ENCODE measurements at places on chromosomes 1 and 21.

DNA sequence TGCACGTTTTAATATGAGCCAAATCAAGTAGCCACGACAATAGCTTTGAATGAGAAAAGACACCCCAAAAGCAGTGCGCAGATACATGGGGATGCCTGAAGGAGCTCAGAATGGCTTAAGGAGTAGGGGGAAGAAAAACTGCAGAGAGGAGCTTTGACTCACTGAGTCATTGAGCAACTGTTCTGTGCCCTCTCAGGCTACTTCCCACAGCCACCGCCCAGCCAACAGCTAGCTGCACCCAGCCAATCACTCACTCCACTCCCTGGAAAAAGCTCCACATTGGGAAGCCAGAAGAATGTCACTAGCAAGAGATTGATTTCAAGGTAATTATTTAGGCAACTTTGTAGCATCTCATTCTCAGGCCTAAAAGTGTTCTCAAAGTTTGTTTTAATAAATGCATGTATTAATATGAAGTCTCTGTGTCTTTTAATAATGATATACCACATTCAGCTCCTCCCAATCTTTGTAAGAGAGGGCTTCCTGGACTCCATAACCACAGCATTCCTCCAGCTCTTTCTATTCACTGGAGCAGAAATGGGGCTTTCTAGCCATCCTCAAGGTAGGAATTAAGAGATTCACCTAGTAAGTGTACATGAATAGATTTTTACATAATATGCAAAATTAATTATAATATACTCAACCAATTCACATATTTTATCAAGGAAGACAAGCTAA, 16.8 kb downstream of the DUSP10 start:
- DNase-seq: peak; percentile 66

DNA sequence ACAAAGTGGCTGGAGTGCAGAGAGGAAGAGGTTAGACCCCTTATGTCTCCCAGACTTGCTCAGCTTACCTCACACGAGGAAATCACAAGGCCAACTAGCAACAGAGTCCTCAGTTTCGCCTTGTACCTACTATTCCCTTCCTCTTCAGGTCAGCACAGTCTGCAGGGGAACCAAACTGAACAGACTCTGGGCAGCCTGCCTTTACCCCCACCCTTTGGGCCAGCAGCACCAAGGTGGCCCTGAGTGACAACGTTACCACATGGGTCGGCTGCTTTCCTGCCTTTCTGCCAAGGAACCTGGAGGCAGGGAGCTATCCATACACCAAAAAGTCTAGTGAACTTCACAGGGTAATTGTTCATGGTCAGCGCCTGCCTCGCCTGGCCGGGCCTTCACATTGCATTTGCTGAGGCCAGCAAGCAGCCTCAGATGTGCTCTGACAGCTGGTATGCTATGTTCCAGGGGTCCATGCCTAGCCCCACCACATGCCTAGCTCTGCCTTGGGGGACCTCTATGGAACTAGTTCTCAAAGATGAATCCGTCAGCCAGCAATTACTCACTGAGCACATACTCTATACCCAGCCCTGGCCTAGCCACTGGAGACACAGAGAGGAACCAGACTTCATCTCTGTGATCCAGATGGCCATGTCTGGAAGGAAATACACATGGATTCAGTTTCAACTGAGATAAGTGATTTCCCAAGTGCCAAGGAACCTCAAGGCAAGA, 69.6 kb downstream of the DMAP1 start:
- no peak for DNase-seq

GRCh38 chr1:211352985-211353515, 26.4 kb downstream of the TRAF5 start:
- DNase-seq: no peak

GRCh38 chr1:36803868-36804570, 230.3 kb downstream of the GRIK3 start:
- no peak for DNase-seq

GRCh38 chr1:107829036-107829770, 135.8 kb downstream of the VAV3 start:
- DNase-seq: no peak

- no peak for DNase-seq
Measured at GRCh38 chr1:183733715-183734114, 71.2 kb upstream of the RGL1 start.

- DNase-seq: no peak
Measured at GRCh38 chr1:24960071-24960801, 30.2 kb upstream of the RUNX3 start.

DNA sequence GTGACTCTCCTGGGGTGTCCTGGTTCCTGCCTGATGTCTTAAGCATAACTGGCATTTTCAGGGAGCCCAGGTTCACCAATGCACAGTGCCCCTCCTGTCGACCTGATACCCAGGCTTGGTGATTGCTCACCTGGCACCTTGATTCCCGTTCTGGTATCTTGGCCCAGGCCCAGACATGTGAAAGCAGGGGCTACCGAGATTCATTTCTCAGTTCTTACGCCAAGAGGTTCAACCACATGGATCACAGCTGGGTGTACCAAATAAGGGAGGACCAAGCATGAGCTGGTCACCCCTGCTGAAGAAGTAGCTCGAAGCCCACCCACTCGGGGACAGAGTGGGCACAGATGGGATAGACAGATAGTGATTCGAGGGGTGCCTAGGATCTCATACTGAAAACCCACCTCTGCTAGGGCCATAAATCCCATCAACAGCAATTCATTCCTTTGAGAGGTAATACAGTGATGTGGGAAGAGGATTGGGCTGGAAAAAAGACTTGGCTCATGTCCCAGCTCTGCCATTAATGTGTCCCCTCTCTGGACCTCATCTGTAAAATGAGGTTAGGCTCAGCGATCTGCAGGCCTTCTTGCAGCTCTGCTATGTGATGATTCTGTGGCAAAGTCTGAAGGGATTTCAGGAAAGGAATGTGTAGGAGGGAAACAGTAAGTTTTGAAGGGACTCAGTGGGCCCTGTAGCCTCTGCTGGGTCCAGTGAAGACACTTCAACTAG, 2.7 kb downstream of the EPHX1 start:
- DNase-seq: no peak

GRCh38 chr1:11373895-11374747, 101.1 kb downstream of the UBIAD1 start:
- DNase-seq: no peak

DNA sequence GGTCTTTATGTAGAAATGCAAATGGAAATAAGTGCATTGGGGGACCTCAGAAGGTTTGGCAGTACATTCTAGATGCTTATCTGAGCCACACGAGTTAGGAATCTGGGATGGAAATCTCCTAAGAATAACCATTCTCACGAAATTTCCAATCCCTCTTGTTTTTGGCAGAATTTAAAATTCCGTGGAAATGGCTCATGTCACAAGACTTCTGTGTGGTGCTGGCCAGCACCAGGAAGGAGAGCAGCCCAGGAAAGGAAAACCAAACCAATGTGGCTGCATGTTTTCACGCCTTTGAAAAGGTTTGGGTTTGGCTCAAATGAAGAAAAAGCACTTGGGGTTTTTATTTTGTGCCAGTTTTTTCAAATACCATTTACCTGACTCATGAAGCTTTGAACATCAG, 80.1 kb upstream of the KCNK2 start:
- peak; percentile 72 for DNase-seq

GRCh38 chr1:53448241-53448841, 10.9 kb upstream of the DMRTB1 start:
- no peak for DNase-seq

- DNase-seq: no peak
Measured at GRCh38 chr1:207647671-207648333, 2.9 kb downstream of the CR1L start.

DNA sequence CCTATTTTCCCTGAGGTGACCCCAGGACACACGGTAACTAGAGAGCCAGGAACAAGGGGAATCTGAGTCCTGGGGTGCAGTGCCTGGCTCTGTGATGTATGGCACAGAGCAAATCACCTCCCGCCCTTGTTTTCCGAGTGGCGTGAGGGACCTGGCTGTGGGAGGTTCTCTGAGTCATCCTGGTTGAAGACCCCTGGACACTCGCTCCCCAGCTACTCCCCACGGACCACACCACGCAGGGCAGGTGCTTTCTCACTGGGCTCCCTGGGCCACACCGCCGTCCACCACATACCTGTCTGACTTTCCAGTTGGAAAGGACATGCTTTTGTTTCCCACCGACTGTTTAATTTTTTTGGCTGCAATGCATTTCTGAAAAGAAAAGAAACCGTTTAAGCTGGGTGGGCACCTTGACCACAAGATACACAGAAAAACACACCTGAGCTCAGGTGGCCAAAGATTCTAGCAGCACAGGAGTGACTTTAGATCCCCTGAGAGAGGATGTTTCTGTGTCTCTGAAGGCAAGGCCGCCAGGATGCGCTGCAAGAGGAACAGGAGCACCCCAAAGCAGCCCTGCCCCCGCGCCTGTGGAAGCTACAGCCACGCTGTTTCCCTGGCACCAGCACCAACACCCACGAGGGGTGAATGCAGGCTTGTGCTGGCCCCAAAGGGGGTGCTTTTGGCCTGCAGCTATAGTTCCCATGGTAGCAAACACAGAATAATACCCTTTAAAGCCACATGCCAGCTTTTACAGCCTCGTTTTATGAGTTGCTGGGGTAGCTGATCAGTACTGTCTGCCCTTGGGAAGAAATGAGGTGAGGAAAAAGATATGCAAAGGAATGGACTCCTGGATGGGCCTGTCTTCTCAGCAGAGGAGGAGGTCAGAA, 8.1 kb upstream of the SRM start:
- DNase-seq: no peak

DNA sequence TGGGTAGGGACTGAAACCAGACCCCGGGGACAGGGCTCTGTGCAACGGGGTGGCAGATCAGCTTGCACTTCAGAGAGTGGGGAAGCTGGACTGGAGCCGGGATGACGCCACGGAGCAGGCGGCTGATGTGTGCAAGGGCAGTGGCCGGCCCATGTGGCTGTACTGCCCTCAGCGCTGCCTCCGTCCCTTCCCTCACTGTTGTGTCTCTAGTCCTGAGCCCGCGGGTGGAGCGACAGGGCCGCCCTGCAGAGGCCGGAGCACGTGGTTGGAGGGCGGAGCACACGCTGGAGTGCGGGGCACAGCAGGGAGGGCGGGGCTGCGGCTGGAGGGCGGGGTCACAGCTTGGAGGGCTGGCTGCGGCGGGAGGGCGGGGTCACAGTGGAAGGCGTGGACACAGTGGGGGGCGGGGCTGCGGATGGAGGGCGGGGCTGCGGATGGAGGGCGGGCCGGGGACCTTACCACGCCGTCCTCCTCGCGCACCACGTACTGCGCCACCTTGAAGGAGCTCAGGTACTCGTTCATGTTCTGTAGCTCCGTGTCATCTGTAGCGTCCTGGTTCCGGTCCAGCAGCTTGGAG, 52.4 kb downstream of the CHD5 start:
- peak; percentile 93 for DNase-seq

DNA sequence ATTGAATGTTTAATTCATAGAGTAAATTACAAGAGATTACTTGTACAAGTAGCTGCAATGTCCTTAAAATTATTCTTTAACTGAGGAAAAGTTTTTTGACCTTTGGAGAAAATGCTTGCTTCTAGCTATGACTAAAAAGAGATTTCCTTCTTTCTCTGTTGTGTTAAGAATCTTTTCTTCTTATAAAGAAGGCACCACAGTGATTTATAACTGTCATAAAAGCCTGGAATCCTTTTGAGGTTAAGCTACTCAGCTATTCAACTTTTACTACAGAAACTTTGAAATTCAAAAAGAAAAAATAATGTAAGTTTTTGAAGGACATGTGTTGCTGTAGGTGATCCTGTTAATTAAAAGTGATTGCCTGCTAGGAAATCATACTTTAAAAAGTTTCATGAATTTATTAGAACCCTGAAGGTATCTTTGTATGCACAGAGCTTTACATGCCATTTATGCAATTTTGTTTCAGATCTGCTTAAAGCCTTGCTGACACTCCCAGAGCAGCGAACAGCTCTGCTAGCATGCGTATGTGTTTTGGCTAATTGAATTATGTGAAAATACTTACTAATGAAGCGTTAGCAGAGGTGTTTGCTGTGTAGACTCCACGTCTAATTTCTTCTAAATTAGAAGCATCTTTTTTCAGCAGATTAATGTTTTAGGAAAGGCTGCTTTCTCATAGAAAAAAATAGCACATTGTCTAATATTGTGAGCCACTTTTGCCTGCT, 94.7 kb upstream of the SMYD2 start:
- no peak for DNase-seq

GRCh38 chr1:215842905-215843304, 275.8 kb downstream of the KCTD3 start:
- no peak for DNase-seq

DNA sequence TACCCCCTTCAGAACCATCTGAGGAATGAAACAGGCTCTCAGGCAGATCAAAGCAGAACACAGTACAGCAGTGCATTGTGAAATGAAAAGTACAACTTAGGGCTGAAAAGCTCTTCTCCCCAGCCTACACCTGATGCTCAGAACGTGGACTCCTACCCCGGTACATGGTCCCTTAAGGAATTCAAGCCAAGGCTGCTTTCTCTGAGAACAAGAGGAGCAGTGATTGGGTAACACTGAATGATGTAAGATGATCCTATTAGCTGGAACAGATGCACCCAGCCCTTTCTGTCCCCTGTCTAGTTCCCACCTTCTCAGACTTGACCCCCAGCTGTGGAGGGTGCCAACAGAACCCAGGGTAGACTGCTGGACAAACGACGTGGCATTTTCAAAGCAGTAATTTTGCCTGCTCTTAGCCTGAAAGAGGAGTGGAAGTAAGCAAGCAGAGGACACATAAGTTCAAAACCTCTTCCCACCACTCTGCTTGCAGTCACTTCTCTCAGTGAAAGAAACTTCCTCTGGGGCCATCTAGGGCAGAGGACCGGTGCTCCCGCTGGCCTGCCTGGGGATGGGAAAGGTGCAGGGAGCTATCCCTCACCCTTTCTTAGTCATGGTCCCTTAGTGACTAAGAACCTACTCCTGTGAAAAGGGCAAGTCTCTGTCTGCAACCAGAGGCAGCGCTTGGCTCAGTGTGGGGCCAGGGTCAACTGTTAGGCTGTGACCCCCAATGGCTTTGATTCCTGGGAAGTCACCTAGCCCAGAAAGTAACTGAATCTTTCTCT, 72.7 kb downstream of the TRABD2B start:
- no peak for DNase-seq

DNA sequence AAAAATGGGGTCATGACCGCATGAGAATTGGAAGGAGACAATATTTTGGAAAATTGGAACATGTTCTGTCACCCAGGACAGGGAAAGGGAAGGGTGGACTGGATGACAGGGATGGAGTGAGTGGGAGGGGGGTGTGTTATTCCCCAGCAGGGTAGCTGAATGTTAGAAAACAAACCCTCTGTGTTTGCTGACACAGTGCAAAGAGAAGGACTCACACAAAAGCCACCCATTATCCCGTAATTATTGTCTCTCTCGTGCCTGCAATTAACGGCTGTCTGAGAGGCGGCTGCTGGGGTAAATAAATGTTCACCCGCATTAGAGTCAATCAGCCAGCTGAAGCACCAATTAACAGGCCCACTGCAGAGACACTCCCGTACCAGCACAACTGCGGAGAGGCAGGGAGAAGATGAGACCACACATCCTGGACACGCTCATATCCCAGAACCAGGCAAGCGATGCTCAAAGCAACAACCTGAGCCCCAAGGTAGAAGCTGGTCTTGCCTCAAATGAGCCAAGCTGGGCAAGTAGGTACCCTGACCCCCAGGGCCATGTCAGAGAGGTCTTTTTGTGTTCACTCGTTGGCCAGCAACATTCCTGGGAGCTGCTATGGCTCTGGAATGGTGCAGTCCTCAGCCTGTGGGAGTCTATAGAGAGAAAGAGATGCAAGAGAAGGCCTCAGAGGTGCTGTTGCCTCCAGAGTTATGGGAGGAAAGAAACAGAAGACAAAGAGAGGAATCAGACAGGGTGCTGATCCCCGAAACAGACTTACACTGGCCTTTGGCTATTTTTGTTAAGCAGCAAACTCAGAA, 19.4 kb downstream of the PLEKHA6 start:
- DNase-seq: no peak

All from GM03348 (cell line).